ENCODE measurements at places on chromosomes 1 and 21.

DNA sequence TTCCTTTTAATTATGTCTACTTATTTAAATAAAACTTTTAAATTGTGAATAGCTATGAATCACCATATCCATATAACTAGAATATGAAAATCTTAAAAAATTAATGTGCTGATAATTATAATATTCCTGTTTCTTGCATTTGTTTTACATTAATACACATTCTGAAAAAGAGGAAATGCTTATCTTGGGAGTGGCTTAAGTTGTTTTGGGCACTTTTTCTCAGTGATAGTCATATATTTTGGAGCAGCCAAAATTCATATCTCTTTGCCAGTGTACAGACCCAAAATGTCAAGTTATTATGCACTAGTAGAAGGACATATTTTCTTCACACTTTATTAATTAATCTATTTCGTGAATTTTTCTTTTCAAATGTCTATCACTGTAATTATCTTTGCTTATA, 838.5 kb downstream of the USP25 start:
- no peak for DNase-seq

- no peak for DNase-seq
Measured at GRCh38 chr1:78607944-78608343, 12.3 kb upstream of the IFI44L start.

DNA sequence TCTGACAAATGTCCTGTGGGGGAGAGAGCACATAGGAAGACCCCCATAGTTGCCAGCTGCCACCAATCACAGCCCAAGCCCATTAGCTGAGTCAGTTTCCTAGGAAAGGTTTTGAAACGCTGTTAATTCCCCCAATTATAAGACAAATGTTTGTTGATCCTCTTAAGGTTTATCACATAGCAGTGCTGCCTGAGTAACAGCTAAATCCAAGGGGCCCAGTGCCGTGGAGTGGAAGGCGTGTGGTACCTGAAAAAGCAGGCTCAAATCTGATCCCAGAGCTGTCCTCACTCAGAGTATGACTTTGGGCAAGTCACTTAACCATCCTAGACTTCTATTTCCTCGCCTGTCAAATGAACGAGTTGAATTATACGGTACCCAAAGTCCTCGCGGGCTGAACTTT, 69.5 kb downstream of the GRIK3 start:
- DNase-seq: no peak

DNA sequence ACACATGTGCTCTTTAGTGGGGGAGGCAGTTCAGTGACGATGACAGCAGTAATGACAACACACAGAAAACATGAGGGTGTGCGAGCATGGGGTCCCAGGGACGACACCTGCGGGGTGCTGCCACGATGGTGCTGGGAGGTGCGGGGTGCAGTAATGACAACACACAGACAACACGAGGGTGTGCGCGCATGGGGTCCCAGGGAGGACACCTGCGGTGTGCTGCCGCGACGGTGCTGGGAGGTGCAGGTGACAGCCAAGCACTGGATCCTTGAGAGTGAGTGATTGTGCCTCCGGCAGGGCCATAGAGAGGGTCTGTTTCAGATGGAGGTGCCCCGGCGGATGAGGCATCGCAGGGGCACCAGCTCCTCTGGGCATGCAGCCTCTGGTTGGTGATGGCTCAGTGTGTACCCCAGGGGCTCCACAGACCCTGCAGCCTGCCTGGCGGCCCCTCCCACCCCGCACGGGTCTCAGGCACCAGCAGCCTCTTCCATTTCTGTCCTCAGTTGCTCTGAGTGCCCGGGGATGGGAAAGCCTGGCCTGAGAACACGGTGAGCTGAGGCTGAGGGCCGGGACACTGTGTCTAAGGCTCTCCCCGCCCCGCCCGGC, 191.7 kb upstream of the ARHGEF16 start:
- DNase-seq: no peak

DNA sequence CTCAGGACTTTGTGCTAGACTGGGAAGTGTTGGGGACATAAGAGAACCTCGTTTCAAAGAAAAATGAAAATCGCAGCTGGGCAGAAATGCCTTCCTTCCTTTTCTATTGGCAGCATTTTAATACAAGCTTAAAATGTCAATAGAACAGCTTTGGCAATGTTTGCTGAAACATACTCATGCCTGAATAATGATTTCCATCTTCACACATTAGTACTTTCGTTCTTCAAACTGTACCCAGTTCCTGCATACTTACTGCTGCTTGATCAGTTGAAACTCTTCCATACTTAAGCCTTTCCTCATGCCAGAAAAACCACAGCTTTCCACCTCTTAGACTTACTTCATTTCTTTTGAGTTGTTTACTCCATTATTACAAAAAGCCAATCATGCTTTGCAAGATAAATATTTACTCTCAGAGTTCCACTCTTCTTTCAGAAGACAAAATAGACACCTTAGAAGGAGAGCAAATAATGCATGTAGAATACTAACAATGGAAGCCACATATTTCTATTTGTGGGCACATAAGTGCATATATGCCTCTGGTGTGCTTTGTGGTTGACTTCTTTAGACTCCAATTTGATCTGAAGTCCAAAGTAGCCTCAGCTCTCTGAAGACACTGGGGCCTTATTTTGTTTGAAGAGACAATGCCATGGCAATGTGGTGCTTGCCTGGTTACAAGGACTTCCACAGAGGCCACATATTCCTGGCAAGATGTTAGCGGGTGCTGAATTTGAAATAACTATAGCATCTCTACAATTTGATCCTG, 22.7 kb upstream of the CD55 start:
- no peak for DNase-seq

- DNase-seq: no peak
Measured at GRCh38 chr1:33143176-33143575, 38.7 kb downstream of the TRIM62 start.

DNA sequence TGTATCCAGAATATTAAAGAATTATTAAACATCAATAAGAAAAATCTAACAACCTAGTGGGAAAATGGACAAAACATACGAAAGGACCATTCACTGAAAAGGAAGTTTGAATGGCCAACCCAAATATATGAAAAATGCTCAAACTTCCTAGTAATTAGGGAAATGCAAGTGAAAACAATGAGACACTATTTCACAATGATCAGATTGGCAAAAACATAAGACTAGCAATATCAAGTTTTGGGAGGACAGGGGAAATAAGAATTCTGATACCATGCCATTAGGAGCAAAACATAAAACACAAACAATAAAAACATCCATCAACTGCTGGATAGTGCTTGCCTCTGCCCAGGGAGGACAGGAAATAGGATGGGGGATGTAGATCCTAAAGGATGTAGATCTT, 14.3 kb downstream of the XCL2 start:
- no peak for DNase-seq

DNA sequence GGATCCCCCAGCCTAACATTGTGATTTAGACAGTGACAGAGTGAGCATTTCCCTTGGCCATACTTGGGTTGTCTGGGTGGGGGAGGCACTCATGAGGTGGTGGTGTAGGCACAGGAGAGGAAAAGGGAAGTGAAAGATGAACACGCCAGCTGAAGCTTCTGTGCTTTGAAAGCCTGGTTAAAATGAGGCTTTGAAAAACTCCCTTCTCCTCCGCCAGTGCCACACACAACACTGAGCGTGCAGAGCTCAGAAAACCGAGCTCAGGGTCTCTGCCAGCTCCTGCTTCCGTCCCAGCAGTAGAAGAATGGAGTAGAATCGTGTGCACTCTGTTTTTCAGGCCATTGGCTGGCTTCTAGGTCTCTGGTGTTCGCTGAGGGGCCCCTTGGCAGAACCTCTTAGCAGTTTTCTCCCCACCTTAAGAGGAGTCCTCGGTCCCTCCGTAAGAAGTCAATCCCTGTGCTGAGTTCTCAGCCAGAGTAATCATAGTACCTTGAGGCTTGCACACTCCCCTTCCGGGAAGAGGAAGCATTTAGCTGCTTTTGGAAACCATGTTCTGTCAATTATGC, 12.9 kb downstream of the PLEKHM2 start:
- no peak for DNase-seq

GRCh38 chr1:11301601-11302000, 28.6 kb downstream of the UBIAD1 start:
- no peak for DNase-seq

DNA sequence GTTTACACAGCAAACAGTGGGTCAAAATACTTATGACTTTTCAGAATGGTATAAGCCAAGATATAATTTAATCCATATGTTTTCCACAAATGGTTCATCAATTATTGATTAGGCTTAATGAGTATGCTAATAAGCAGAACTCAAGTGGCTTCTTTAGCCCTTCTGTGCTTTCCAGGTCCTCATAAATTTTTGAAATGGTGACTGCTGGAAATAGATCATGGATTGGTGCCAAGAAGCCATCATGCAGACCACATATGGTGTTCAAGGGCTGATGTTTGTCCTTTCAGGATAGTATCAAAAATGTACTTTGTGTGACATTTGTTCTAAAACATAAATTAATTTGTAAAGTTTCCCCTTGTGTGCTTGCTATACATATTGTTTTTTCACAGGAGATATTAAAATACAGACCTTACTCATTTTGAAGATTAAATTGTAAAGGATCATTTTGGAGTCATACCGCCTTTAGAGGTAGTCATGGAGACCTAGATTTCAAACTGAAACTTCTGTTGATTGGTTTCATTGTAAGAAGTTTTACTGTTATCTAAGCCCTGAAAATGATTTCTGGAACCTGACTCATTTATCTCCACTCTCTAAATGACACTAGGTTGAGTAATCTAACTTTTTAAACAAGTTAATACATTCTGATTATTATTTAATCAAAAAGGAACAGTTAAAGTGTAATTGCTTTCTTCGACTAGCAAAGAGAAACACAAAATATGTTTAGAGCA, 507.9 kb downstream of the PLA2G4A start:
- DNase-seq: no peak

DNA sequence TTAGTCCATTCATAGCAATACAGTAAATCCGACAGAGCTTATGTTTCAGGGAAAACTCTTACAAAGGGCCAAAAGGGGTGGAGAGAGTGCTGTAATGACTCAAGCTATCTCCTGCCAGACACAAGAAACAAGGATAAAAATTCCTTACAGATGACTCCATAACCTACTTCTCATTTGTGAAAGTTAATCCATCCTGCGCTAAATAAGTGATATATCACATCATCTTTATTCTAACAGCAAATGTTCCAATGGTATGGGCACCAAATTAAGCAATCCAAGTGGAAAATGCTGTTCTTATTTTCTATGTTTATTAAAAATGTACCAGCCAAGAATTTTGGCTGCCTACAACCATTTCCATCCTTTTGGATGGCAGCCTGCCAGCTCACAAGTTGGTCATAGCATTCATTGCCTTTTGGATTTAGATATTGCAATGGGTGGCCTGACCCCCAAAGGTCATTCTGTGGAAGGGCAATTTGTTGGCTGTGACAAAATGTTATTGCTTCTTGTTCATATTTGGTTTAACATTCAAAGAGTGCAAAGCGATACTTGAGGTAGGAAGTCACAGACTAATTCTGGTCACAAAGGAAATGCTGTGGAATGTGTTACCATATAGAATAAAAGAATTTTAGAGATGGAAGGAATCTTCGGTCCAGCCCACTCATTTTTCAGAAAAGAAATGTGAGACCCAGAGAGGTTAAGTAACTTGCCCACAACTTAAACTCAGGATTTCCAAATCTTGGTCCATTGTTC, 2.8 kb upstream of the ENAH start:
- DNase-seq: no peak
